Activated CD4-positive, alpha-beta T cell treated with anti-CD3 and anti-CD28 coated beads for 24 hours (primary cell): ENCODE measurements at places on chromosomes 6 and 20.

GRCh38 chr20:15166744-15167143 lies 829.3 kb upstream of the FLRT3 start:
- DNase-seq, result no peak

DNA sequence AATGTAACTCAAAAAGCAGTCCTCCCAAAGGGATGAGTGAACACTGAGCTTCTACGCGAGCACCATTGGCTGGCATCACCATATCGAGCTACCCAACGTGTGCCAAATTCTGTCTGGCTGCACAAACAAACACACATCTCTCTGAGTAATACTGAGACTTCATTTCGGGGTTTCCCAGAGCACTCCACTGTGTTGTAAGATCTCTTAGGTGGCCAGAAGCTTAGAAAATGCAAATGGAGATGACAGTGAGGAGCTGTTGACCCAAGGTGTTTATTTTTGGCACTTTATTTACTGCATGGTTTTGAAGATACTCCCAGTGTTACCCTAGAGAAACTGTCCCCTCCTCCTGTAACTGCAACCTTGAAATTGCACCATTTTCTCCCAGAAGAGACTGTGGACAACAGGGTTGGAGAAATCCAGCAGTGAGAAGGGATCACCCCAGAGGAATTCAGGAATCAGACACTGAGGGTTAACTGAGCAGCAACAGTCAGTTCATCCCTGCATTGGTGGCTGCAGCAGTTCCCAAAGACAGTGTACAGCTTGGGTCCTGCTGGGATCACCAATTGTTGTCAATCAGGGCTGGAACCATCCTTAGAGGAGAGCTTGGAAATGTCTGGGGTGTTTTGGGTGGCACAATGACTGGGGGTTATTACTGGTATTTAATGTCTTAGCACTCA lies 1.0 kb upstream of the RIPOR2 start:
- DNase-seq, result no peak

DNA sequence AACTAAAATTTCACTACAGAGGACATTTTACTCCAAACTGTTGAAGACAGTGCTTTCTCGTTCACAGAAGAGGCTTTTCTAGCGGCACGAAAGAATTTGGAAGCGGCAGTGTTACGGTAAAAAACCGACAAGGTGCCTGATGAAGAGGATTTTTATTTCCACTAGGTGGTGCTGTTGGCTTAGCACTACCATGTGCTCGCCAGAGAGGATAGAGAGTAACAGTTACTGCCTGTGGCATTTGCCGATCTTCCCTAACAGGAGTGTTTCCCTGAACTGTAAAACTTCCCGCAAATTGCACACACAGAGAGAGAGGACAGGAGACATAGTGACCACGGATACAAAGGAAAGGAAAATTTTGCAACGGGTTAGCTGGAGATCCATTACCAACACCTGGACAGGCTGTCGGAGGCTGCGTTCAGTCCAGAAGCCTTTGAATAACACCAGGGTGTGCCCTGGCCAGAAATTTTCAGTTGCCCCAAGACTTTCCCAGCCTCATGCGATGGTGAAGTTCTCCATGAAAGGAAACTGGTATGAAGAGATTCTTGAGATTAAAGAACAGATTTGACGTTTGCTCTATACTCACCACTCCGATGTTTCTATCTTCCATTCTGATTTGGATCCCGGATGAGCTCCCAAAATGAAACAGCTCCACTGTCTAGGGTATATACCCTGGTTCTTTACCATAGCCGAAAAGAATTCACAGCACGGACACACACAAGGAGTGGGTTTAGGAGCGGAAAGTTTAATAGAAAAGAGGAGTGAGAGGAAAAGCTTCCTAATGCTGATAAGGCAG lies 48.1 kb downstream of the HLA-DPB1 start:
- DNase-seq, result no peak

GRCh38 chr6:21869085-21869771 lies 275.7 kb downstream of the SOX4 start:
- no peak for DNase-seq

DNA sequence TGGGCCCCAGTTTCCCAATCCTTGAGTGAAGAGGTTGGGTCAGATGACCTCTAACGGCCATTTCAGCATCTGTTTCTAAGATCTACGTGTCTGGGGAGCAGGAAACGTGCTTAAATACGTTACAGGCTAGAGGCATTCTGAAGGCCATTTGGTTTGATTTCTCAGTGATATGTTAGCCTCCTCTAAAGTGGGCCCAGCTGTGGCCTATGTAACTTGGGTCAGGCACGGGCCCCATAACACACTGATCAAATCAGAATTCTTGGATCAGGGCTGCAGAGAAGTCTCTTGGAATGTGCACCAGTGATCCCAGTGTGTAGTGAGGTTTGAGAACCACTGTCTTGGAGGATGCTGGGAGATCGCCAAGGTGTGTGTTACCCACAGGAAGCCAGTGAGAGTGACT lies 36.1 kb upstream of the TGM3 start:
- no peak for DNase-seq

DNA sequence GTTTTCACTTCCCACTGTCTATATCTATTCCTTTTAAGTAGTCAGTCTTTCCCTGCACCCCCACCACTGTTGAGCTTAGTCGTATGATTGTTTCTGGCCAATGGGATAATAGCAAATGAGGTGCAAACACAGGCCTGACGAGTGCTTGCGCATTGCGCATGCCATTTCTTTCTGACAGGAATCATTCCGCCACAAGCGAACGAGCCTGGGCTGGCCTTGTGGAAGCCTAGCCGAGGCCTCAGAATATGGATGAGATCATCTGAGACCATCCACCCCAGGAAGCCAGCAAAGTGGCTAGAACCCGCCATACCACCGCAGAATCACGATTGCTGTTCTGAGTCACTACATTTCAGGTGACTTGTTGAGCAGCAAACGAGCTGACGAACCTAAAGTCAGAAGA lies 52.2 kb upstream of the PRL start:
- no peak for DNase-seq

GRCh38 chr6:121008553-121008952 lies 325.7 kb downstream of the TBC1D32 start:
- DNase-seq, result no peak

DNA sequence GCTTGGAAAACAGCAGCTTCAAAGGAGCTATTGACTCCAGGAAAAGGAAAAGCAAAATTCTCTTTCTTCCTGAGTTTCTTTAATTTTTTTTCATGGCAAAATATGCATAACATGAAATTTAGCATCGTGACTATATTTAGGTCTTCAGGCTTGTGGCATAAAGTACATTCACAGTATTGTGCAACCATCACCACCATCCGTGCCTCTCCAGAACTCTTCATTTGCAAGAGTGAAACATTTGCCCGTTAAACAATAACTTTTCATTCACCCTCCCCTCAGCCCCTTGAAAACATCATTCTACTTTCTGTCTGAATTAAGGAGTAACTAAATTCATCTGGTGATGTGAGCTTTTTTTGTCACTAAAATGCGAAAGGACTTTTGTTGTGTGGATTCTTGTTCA lies 251.7 kb downstream of the PHACTR1 start:
- no peak for DNase-seq

DNA sequence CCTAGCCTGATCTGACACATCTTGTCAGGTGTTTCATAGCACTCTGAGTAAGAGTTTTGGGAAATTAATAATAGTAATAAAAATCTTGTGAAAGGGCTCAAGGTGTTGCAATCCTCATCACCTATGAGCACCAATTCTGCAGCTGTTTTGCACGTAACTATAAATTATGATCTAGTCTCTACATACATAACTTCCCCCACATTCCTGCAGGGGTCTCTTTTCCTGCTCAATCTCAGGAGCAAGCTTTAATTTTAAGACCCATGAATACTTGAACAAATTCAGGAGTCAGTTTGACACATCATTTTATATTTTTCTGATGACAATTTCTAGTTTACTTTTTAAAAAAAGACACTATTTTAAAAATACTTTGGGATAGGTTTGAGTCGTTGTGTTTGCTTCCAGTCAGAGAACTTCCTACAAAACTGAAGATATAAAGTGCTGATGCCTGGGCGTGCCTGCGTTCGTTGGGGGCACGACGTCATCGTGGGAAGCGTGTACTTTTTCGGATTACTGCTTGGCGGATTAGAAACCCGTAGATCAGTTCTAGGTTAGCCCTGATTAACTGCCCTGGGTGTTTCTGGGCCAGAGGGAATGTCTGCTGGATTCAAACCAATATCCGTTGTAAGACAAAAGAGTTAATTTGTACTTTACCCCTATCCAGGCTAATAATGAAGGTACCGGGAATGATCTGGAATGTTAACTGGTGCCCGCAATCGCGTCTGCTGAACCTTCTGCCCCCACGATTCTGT lies 1.0 kb upstream of the E2F3 start:
- peak; percentile 18 for DNase-seq

DNA sequence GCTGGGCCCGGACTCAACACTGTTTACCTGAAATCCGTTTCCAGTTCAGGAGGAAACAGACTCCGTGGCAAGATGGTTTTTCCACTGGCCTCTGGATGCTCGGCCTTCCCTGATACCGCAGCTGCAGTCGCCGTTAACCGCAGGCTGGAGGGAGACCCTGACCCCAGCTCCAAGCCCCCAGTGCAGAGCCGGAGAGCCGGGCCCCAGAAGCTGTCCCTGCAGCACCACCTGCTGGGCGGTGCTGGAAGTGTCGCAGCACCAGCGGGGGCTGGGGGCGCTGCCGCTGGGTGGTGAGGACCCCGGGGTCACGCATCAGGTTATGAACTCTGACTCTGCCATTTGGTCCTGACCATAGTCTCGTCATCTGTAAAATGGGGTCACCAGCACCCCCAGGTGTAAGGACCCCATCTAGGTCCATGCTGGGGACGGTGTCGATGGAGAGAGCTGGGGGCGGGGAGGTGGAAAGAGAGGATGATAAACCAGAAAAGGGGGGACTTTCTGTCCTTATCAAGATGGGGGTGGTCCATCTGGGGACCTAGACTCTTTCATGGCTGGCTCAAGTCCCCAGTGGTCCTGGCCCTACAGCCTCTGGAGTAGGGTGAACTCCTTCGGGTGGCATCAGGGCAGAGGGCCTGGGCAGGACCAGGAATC lies 20.8 kb upstream of the CHRNA4 start:
- peak; percentile 7 for DNase-seq

DNA sequence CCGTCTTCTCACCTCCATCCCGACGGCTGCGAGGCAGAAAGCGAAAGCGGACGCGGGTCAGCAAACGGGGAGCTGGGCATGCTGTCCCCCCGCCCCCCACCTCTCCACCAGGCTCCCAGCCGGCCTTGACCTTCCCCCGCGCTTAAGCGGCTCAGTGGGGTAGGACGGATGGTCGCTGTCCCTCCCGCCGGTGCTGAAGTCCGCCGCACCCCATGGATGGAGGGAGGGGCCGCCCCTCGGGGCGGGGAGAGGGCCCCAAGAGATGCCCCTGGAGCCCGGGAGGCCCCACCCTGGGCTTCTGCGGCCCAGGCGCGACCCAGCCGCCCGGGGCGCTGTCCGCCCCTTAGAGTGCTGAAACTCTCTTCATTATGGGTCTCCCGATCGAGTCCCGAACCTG lies at the start of gene KCNB1:
KCNB1 (minus strand) TSS at position 48 of the 397 bp plus-strand sequence. CDS start 188 bp downstream, outside the sequence.
- DNase-seq, result peak; percentile 17
